Cortex of kidney (tissue), 1 donor: ENCODE measurements at places on chromosomes 1 and 21.

DNA sequence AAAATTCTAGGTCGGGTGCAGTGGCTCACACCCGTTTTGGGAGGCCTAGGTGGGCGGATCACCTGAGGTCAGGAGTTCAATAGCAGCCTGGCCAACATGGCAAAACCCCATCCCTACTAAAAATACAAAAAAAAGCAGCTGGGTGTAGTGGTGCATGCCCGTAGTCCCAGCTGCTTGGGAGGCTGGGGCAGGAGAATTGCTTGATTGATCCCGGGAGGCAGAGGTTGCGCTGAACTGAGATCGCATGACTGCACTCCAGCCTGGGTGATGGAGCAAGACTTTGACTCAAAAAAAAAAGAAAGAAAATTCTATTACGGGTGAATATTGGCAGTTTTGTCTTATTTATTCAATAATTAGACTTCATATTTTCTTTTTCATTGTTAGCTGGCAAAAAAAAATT is 62.1 kb downstream of the SNX7 start:
- no peak for DNase-seq

DNA sequence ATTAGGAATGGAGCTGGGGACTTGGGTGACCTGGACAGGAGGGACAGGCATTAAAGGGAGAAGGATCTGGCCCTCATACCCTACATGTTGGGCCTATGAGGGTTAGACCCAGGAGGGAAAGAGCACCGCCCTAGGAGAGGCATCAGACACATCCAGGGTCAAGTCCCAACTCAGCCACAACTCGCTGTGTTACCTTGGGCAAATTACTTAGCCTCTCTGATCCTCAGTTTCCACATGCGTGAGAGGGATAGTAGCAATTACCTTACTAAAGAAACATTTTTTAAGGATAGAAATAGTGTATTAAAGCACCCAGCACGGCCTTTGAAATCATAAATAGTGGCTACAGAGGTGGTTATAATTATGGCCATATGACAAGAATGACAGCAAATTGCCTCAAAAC is 20.1 kb upstream of the SELENON start:
- DNase-seq, result no peak

DNA sequence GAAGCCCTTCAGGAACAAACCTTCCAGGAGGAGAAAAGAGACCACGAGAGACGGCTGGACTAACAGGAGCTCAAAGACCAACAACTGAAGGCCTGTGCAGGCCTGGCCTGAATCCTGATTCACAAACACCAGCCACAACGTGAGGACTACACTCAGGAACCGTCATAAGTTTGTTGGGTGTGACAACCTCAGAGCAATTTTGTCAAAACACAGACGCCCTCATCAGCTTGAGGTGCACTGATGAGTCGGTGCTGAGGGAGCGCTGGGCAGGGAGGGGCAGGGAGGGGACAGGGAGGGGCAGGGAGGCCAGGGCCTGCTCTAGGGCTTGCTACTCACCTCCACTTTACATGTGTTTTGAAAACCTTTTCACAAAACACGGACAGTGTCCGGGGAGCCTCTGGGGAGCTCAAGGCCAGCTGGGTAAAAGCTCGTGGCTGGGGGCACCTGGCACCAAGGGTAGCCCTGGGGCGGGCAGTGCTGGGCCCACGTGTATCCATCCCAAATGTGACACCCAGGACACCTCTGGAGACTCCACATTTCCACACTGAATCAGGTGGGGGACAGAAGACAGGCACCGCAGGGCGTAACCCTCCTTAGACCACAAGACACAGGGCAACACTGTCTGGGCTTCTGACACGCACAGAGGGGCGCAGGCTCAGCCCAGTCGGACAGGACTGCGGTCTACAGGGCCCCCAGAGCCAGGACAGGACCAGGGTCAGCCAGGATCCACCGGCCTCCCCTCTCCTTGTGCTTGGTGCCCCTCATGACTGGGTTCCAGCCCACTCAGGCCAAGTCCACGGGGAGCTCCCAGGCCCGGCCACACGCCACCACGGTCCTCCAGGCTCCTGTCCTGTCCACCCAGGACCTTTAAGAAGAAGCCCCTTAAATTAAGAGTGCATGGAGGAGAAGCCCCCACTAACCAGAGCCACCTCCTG is 16.5 kb downstream of the LSS start:
- no peak for DNase-seq

GRCh38 chr1:16032388-16033102 is 10.7 kb downstream of the CLCNKA start:
- no peak for DNase-seq

- DNase-seq, result no peak
Measured at GRCh38 chr1:114062477-114063099, 83.3 kb downstream of the OLFML3 start.

DNA sequence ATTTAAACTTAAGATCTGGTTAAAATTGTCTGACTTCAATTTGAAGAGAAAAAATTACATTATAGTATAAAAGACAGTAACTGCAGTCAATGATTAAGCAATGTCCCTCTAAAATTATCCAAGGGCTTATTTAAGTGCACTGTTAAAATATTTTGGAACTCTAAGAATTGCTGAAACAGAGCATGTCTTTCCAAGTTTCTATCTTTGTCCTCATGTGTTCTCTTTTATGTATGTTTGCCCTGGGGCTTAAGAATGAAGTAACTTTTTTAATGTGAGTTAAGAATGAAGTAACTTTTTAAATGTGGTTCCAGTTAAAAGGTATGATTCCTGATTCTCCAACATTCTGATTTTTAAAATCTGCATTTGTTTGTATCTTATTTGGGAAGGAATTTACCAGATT is 69.0 kb upstream of the MARK1 start:
- DNase-seq, result no peak

DNA sequence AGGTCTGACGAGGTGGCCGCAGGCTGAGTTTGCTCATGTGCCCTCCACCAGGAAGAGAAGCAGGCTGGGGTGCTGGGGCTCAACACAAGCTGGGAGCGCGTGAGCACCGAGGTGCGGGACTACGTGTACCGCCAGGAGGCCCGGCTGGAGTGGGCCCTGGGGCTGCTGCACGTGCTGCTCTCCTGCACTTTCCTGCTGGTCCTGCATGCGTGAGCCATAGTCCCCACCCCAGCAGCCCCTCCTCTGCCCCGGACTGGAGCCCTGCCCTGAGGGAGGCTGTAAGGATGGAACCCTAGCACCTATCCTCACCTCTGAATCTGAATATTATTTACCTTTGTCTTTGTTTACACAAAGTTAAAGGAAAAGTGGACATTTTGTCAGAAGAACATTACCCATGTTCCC is 7.8 kb upstream of the ADAM15 start:
- no peak for DNase-seq

GRCh38 chr1:177975588-177976495 is 6.0 kb upstream of the SEC16B start:
- no peak for DNase-seq

DNA sequence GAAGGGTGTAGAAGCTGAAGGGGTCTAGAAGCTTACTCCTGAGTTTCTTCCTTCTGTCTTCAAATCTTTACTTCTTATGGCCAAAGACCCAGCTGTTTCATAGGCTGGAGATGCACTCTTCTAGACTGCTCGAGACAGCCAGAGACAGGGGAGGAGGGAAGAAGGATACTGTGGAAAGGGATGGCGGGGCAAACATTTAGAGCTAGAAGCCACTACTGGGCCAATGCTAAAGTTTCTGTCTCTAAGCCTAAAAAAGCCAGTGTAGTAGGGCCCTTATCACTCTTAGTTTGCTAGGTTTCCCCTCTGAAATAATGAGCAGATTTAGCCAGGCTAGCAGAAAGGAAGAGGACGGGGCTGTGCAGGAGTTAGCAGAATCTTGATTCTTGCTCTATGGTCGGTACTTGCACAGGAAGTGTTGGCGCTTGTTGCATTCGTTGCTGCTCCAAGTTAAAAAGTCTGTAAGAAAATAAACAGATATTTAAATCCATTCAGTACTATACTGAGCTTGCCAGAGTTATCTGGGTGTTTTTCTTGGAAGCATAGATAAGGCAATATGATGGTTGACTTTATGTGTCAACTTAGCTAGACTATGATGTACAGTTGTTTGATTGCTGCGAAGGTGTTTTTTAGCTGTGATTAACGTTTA is 16.9 kb downstream of the REG4 start:
- DNase-seq, result no peak

DNA sequence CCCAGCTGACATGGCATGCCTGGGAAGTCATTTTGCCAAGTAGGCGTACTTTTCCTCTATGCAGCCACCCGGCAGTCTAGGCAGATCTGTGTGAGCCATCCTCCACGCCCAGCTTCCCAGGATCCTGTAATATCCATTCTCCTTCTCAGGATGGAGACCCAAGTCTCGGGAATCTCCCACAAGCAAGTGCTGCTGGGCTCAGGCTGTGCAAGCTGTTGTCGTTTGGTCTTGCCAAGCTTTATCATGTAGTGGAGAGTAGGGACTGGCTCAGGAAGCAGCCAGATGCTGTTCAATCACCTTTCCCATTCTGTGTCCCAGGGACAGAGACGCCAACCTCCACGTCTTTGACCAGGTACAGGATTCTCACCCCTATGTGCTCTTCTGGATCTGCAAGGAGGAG is 191.1 kb upstream of the TMEM51 start:
- DNase-seq, result no peak

- no peak for DNase-seq
Measured at GRCh38 chr1:16183765-16184556, 28.1 kb upstream of the EPHA2 start.

GRCh38 chr1:229150518-229150917 is 120.4 kb upstream of the RAB4A start:
- DNase-seq, result no peak

DNA sequence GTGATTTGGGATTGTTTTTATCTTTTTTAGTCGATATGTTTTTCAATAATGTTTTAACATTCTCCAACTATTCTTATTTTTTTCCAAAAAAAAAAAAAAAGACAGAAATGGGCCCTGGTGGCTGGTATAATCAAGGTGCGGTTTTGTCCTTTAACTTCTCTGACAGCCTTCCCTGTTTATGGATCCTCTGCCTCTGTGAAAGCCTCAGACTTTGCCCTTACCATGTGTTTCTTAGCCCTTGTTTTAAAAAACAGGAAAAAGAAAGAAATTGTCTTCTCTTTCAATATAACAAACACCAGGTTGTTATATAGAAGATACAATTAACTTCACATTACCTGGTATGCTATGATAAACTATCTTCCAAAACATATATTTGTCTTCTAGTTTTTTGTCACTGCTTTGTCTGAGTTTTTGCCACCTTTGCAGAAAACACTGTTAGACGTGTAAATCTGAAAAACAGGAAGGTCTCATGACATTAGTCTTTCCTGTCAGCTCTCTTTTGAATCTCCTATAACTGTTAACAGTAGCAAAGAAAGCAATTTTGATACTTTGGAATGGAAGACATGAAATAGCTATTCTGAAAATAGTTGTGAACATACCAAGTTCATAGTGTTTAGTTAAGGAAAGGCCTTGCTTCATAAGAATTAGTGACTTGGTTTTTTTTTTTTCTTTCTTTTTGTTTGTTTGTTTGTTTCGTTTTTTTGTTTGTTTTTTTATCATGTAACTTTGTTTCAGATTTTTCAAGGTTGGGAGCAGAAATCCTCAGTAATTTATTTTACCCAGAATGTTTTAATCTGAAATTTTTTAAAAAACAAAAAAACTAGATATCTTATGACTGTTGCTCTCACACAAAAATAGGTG is 31.7 kb upstream of the CACYBP start:
- DNase-seq, result no peak

DNA sequence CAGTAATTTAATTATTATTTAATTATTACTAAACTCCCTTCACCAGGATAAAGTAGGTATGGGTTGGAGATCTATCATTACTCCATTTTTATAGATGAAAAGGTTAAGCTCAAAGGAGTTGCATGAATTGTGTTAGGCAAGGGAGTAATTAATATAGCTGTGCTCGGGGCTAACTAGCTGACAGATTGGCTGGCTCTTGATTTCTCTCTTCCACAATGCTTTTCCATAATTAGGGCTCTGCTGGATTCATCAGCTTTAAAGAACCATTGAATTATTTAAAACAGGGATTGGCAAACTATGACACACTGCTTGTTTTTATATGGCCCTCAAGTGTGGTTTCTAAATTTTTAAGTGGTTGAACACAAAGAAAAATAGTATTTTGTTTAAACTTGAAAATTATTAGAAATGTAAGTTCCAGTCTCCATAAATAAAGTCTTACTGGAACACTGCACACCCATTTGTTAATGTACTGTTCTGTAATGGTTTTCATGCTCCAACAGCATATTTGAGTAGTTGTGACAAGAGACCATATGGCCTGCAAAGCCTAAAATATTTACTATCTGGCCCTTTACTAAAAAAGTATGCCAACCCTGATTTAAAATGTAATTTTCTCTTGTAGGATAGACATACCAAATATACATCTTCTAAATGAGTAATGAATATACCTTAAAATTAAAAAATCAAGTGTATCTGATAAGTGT is 76.4 kb downstream of the GDAP2 start:
- DNase-seq, result no peak

- no peak for DNase-seq
Measured at GRCh38 chr21:46157987-46158451, 2.6 kb upstream of the FTCD start.

GRCh38 chr1:65421351-65422025 is 1.0 kb downstream of the LEPR start:
- DNase-seq, result no peak

- DNase-seq, result no peak
Measured at GRCh38 chr1:36851087-36851486, 183.2 kb downstream of the GRIK3 start.

DNA sequence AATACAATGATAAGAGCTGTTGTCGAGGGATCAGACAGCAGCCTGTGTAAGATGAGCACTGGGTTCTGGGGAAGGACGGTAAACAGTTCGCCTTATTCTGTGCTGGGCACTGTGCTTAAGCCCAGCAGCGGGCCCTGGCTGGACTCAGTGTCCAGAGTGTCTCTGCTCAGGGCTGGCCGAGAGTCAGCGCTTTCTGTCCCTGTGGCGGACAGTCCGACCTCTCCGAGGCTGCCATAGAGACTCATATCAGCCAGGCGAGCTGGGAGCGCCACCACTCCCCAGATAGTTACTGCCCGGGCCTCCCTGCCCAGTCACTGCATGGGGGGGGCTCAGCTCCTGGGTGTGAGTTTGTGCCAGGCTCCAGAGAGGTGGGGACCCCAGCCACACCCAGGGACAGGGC is 14.7 kb upstream of the NPHP4 start:
- DNase-seq, result no peak

DNA sequence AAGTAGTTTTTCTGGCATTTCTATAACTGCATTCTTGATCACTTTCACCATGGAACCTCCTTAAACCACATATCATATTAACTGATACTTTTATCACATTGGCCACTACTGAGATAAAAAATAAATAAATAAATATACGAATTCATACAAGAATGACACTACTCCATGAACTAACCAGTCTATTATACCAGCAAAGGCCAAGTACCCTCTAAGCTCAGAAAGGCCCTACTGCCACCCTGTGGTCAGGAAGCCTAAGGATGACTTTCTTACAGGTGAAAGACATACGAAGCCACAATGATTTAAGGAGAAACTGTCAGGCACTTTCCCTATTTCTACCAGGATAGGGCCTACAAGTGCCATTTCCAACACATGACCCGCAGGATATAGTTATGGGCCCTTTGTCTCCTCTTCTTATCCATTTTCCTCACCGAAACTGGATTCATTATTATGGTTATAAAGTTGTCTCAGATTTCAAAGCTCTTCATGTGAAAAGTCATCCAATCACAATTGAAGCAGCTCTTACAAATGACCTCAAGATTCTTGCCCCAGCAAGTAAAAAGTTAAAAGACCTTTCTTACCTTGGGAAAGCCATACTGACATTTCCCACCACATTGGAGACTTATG is 23.9 kb downstream of the DNAJC8 start:
- DNase-seq, result no peak
